ENCODE measurements at places on chromosomes 13 and 19.
A peak's percentile ranks its signal among the peaks of the same experiment; 100 is the strongest.

DNA sequence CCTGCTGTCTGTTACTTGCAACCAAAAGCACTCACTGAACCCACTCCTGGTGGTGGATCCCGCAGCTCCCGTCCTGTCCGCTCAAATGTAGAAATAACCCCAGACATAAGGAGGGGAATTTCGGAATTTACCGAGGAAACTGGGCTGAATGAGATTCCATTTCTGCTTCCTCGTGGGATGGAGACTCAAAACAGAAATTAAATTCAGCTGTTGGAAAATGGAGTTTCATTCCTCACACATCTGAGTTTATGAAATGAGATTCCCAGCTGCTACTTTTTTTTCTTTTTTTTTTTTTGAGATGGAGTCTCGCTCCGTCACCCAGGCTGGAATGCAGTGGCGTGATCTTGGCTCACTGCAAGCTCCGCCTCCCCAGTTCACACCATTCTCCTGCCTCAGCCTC, 44.3 kb downstream of the COLGALT1 start:
- DNase-seq = no peak

GRCh38 chr13:77930430-77930829, 11.8 kb upstream of the EDNRB start:
- DNase-seq = no peak

DNA sequence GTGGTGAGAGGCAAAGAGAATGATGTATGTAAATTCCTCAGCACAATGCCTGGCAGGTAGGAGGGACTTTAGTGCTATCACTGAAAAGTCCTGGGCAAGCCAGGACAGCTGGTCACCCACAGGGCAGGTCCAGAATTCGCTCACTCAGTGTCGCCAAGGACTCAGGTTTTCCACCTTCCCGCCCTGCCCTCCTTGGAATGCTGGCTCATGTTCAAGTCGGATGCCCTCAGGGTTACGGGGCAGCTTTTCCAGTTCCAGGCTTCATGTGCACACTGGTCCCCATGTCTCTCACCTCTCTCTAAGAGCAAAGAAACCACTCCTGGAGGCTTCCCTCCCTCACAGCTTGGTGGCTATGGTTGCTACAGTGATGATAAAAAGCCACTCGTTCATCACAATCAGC, 24.8 kb upstream of the NAXD start:
- DNase-seq = no peak

DNA sequence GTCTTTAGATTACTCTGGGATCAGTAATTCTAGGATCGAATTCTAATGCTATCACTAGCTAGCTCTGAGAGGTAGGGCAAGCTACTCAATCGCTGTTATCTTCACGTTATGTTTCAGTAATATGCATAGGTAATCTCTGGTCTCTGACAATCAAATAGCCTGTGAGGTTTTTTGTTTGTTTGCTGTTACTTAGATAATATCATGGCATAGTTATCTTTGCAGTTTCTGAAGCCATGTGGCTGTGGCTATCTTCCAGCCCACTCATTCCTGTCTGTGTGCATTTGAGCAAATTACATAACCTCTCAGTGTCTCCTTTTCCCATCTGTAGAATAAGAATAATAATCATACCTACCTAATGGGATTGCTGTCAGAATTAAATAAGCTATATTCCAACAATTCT, 330.2 kb downstream of the PCDH9 start:
- no peak for DNase-seq

DNA sequence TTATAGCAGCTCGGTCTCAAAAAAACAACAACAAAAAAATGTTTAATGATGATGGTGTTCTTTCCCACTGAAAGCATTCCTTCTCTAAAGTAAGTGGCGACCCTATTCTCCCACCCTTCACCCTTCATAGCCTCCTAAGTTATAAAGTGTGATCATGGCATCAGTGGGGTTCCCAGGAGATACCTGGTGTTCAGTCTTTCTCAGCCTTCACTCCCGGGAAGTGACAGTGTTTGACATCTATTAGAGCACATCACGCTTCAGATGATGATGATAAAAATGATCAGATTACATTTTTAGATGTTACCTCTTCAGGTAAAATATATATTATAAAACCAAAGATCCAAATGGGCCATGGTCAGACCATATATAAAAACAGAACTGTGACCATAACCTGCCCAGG, 51.0 kb downstream of the TGDS start:
- DNase-seq = no peak

DNA sequence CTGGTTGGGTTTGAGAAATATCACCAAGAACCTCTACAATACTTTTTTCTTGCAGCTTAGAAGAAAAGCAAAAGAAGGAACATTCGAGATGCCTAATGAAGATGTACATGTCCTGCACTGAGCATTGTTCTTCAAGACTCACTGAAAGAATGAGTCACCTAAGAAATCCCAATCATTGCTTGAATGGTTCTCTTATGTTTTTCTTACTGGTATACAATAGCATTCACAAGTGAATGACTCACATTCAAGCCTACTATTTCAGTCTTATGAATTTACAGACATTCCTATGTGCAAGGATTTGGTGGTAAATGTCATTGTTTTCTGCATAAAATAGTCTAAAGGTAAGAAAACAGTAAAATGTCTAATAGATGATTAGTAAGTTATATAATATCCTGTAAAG, 594.6 kb downstream of the PCDH9 start:
- DNase-seq = no peak

GRCh38 chr13:38905861-38906260, 84.8 kb downstream of the STOML3 start:
- no peak for DNase-seq

DNA sequence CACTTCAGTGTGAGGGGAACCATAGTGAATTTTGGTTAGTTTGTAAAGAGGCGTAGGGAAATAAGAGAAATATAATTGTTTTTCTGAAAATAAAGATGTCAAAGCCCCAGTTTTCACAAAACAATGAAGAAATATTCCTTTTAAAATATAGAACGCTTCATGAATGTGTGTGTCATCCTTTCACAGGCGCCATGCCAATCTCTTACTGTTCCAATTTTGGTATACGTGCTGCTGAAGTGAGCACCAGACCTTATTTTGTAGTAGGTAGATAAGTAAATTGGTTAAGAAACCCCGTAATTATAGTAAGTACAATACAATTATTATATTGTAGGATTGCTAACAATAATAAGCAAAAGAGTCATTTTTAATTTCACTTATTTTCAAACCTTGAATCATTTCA, 43.3 kb downstream of the NAA16 start:
- no peak for DNase-seq

GRCh38 chr13:110379905-110380341, 72.8 kb downstream of the COL4A2 start:
- no peak for DNase-seq

DNA sequence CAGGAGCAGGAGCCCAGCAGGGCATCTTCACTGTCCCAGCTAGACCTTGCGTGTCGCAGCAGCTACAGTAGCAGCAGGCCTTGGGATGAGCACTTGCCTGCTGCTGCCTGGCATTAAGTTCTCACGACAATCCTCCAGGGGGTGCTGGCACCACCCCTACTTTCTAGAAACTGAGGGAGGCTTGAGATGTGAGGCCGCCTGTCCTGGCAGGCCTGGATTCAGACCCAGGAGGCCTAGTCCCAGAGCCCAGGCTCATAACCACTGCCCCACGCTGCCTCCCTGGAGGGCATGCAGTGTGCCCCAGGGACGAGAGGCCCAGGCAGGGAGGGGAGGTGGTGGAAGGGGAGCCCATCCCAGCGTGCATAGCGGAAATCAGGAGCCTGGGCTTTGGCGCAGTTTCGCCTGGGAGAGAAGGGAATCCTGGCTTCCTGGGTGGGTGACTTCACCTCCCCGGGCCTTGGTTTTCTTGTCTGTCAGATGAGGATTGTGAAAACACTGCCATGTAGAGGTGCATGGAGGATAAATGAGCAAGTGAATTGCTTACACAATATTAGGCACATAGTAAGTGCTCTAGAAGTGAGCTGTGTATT, 26.1 kb downstream of the PPP5C start:
- no peak for DNase-seq

- no peak for DNase-seq
Observed at GRCh38 chr19:5425260-5425659, 30.0 kb upstream of the ZNRF4 start.

DNA sequence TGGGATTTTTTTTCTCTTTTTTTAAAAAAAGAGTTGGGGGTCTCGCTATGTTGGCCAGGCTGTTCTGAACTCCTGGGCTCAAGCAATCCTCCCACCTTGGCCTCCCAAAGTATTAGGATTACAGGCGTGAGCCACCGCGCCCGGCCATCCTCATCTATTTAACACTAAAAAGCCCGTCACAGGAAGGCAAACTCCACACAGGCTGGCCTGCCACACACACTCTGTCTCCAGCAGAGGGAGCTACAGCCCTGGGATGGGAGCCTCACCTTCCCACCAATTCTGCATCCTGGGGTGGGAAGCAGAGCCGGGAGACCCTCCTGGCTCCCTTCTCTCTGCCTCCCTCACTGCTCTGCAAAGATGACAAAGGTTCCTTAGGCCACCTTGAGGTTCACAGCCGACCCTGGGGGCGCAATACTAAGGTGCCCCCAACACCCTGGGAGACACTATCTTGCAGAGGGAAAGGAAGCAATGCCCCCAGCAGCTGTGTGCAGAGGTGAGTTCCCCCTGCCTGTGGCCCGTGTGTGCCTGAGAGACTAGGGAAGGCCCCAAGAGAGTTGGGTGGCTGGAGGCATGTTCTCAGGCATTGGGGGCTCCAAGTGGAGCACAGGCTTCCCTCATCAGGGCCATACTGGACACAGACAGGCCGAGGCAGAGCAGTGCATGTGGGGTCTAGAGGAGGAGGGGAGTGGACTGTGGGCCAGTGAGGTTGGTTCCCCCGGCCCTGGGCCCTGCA, 27.4 kb upstream of the TIMM44 start:
- DNase-seq = no peak

DNA sequence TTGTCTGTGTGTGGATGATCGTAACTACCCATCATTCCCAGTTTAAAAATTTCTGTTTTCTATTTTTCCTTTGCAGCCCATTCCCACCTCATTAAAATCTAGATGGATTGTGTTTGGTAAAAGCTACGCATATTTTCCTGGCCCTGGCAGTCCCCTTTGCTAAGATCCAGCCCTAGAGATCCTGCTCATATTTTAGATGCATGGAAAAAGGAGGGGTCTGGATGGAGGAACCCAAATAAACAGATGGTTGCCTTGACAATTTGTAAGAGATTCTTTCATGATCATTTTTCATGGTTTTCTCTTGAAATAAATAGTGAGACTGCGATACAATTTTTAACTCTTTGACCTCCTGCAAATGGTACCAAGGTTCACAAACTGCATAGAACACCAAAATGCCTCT, 174.4 kb downstream of the SLC7A1 start:
- DNase-seq = no peak

DNA sequence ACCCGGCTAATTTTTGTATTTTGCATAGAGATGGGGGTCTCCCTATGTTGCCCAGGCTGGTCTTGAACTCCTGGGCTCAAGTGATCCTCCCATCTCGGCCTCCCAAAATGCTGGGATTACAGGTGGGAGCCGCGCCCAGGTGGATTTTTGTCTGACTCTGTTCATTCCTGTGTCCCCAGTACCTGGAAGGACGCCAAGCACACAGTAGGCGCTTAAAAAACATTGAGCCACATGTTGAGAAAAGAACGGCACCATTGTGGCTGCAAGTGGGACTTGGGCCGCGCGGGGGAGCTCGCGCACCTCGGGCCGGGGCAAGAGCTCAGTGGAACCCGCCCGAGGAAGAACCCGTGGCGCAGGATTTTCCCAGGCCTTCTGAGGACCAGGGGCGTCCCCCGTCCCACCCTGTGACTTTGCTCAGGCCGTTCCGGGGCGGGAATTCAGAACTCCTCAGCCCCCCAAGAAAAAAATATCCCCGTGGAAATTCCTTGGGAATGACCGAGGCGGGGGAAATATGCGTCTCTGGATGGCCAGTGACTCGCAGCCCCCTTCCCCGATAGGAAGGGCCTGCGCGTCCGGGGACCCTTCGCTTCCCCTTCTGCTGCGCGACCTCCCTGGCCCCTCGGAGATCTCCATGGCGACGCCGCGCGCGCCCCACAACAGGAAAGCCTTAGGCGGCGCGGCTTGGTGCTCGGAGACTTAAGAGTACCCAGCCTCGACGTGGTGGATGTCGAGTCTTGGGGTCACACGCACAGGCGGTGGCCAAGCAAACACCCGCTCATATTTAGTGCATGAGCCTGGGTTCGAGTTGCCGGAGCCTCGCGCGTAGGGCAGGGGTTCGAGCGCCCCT, 1.4 kb upstream of the ICAM1 start:
- peak; percentile 21 for DNase-seq

GRCh38 chr13:95535243-95535642, 17.3 kb upstream of the CLDN10 start:
- no peak for DNase-seq

- DNase-seq = no peak
Observed at GRCh38 chr13:87754097-87754496, 82.9 kb downstream of the SLITRK5 start.

GRCh38 chr13:99577934-99578917, 77.0 kb downstream of the TM9SF2 start:
- no peak for DNase-seq

- no peak for DNase-seq
Observed at GRCh38 chr19:35347930-35348298, 212 bp downstream of the FFAR1 start.

GRCh38 chr13:101925731-101926130, 473.3 kb downstream of the ITGBL1 start:
- DNase-seq = no peak

DNA sequence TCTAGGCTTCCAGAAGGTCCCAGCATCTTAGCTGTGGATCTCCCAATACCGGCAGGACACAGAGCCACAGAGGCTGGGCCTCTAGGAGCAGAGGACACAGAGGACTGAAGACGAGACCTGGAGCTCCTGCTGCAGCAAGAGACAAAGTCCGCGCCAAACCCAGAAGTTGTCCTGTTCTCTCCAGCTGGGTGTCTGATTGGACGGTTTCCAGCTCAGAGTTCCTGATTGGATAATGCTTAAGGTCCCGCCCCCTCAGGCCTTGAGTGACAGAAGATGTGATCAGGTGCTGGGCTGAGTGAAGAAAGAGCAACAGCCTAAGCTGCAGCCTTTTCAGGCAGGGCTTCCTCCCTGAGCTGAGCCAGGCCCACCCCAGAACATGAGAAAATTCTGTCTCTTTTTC, 59.9 kb upstream of the ZNF85 start:
- DNase-seq = no peak

GRCh38 chr13:45816427-45816826, 35.1 kb downstream of the SIAH3 start:
- DNase-seq = no peak

DNA sequence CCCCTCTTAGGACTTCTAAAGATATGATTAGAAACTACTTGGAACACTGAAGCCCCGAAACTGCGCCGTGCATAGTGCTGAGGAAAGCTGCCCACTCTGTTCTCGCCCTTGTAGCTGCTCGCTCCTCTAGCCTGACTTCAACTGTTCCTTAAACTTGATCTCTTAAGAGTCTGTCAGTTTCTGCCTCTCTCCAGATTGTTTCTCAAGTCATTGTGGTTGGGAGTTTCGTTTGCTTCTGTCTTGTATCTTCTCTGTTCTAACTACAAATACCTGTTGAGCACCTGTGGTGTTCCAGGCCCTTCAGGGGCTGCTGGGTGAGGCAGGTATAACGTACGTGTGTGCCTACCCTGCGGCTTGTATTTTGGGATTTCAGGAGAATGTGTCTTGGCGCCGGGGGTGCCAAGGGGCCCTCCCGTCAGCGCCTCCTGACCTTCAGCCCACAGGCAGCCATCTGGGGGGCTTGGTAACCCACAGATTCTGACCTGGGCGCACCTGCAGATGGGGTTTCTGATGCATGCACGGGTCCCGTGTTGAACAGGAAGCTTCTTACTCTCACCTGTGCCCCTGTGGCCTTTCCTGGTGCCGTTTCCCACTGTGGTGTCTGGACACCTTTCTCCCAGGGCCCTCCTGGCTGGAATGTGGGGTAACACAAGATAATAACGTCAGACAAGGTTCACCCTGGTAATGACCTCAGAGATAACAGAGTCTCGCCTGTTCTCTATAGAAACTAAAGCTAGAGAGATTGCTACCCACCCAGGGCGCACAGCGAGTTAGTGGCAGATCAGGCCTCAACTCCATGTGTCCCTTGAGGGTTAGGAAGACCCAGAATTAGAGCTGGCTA, 17.2 kb upstream of the DCUN1D2 start:
- DNase-seq = no peak
